ENCODE measurements at places on chromosomes 6 and 20. TPM values are rescaled to one million over a fixed set of nuclear protein-coding genes. Genes with fewer than 3 reads are reported as not detected.

Gene GNAS-AS1
- total RNA-seq = 1.5 TPM

Gene MAP7
- total RNA-seq = 0.56 TPM

Gene SERPINB1
- total RNA-seq = 60.5 TPM

Gene SAMD10
- total RNA-seq = 9.0 TPM

Gene SIRPB2
- not detected for total RNA-seq

Gene PPP1R3G
- 0.15 TPM for total RNA-seq

Gene FLRT3
- total RNA-seq = not detected

Gene HLA-F
- 726 TPM for total RNA-seq

Gene KHDC1
- 2.4 TPM for total RNA-seq

Gene LTA
- 66.0 TPM for total RNA-seq

Gene ELOVL2
- total RNA-seq = not detected

Gene TBX18
- total RNA-seq = not detected

Gene LKAAEAR1
- 0.31 TPM for total RNA-seq

Gene C6orf47
- total RNA-seq = 29.3 TPM

Gene USP49
- 7.7 TPM for total RNA-seq

Gene FAXC
- not detected for total RNA-seq

Gene RIMS4
- total RNA-seq = not detected

Gene CLPSL1
- not detected for total RNA-seq

Gene ADRM1
- 98.0 TPM for total RNA-seq

Gene ADAT2
- total RNA-seq = 22.4 TPM

Gene RUNX2
- total RNA-seq = 1.8 TPM

Gene PAK5
- not detected for total RNA-seq

Gene C20orf141
- not detected for total RNA-seq

Gene COL9A3
- 37.6 TPM for total RNA-seq

Gene SLC13A3
- 0.47 TPM for total RNA-seq

Gene TJAP1
- 36.0 TPM for total RNA-seq

Gene PRRT1
- not detected for total RNA-seq

Gene VNN1
- total RNA-seq = not detected

Gene SEL1L2
- total RNA-seq = not detected

Gene CYP24A1
- not detected for total RNA-seq

Gene MYL9
- 8.0 TPM for total RNA-seq

Gene COL9A1
- not detected for total RNA-seq

Gene LYRM4
- total RNA-seq = 51.2 TPM

Gene SHLD1
- 11.7 TPM for total RNA-seq

Gene FAM217A
- total RNA-seq = not detected

Gene PDE7B
- total RNA-seq = 1.8 TPM

Gene NR2E1
- total RNA-seq = not detected

Gene KIF13A
- total RNA-seq = 14.1 TPM

Gene BMP2
- total RNA-seq = not detected

Gene PPARD
- total RNA-seq = 21.4 TPM

Gene RGS17
- total RNA-seq = not detected

Gene TSHZ2
- total RNA-seq = 1.5 TPM

Gene KHDC1L
- not detected for total RNA-seq

Gene DYNLT2
- total RNA-seq = 3.7 TPM

Gene LINC00237
- 0.17 TPM for total RNA-seq

Gene POPDC3
- total RNA-seq = not detected

Gene CEP85L
- 14.6 TPM for total RNA-seq

Gene ETV7
- total RNA-seq = 0.51 TPM

Gene SLC22A3
- total RNA-seq = not detected

Gene SPATS1
- not detected for total RNA-seq

Gene DDX43
- total RNA-seq = 1.6 TPM

Gene TDRD6
- not detected for total RNA-seq
